Cardiac muscle cell (in vitro differentiated cells and primary cell): ENCODE measurements at places on chromosomes 13 and 19.

GRCh38 chr19:13665125-13665905, 99.0 kb upstream of the MRI1 start:
- no peak for DNase-seq

DNA sequence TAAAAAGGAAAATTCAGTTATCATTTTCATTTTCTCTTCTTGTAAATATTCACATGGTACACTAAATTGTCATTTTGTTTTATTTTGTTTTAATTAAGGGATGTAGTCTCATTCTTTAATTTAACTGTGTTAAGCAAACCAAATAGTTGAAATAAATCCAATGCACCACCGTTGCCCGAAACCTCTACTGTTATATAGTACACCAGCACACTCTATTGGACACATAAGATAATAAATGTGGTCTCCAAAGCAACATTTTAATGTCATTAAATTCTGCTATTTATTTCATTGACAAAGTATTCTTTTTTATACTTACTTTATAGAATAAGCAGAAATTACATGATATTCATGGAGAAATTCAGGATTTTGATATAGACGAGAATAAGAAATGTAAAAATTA, 156.4 kb upstream of the FREM2 start:
- peak; percentile 48 for DNase-seq

DNA sequence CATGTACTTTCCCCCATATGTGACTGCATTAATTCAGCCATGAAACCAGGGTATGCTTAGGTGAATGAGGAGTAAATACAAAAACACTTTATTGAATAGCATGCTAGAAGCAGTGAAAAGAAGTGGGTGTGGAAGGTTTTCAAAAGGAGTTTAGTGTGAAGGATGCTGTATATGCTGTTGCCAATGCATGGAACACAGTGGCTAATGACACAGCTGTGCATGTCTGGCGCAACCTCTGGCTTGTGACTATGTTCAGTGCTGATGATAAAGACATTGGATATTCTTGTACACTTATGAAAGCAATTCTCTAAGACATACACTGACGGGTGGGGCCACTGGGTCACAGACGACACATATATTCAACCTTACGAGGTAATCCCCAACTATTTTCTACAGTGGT, 55.2 kb downstream of the SOX21 start:
- peak; percentile 30 for DNase-seq

GRCh38 chr19:5681391-5682106, 722 bp downstream of the HSD11B1L start:
- no peak for DNase-seq

DNA sequence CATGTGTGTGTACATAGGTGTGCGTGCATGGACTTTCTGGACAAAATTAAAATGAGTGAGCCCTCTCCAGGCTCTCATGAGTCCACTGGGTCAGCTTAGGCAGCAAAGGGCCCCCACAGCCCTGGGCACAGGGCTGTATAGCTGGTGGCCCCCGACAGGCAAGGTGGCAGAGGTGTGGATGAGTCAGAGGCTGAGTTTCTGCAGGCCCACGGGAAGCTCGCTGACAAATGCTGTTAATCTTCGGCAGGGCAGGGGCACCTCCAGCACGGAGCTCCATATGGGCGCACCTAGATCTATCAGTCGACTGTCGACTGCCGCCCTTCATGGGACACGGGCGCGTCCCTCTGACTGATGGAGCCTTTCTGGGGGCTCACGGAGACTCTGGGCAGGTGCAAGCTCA, 181.1 kb downstream of the URI1 start:
- no peak for DNase-seq

DNA sequence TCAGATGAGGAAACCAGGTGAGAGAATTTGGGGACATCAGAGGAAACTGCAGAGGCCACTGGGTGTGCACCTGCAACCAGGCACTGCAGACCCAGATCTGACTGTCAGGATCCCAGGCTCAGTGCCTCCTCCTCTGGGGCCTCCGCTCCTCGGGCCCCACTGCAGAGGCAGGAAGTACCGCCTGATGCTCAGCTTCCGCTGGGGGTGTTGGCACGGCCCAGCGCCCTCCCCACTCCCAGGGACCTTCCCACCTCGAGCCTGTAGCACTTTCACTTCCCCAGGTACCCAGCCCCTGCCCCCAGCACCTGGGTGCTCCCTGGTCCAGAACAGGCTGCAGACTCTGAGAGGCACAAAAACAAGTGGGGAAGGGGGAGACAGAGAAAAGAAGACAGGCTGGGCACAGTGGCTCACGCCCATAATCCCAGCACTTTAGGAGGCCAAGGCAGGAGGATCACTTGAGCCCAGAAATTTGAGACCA, 1.4 kb upstream of the CD37 start:
- no peak for DNase-seq
